ENCODE measurements at places on chromosomes 11 and 22.

GRCh38 chr22:49042066-49042465, 785.6 kb downstream of the BRD1 start:
- DNase-seq = no peak

GRCh38 chr11:68956142-68956541, 24.6 kb downstream of the MRGPRD start:
- DNase-seq = peak; percentile 36

GRCh38 chr11:32087597-32087996, 3.3 kb upstream of the RCN1 start:
- no peak for DNase-seq

DNA sequence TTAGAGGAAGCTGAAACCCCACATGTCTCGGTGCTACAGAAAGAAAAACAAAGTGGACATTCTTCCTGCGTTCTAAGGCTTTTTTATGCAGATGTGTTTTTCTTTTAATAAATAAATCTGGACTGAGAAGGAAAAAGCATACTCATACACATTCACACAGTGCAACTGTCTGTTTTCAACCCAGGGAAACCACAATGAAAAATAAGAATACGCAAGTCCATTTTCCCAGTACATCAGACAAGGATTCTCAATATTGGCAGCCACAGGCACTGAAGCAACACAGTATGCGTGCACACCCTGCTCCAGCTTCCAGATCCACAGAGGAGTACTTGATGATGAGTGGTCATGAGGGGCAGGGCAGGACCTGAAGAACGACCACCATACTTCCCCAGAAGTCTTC, 86.9 kb downstream of the ETS1 start:
- no peak for DNase-seq

DNA sequence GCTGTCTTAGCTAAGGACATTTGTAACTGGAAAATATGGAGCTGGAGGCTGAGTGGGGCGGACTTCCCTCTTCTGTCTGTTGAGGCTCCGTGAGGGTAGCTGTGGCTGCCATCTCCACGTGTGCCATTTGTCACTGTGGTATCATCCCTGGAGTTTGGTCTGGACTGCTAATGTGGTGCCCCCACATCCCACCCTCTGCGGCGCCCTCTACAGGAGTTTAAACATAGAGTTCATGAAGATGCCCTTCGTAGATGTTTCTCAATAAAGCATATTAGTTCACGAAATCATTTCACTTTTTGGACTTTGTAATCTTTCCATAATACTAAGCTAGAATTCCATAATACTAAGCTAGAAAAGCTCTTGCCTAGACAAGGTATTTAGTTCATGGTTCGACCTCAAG, 52.4 kb downstream of the TECTA start:
- no peak for DNase-seq

GRCh38 chr11:129086976-129087375, 105.1 kb downstream of the ARHGAP32 start:
- DNase-seq = no peak

- DNase-seq = no peak
Observed at GRCh38 chr22:44307509-44308169, 5.1 kb downstream of the SHISAL1 start.

GRCh38 chr11:57938351-57938750, 85.3 kb upstream of the OR9Q1 start:
- DNase-seq = no peak

DNA sequence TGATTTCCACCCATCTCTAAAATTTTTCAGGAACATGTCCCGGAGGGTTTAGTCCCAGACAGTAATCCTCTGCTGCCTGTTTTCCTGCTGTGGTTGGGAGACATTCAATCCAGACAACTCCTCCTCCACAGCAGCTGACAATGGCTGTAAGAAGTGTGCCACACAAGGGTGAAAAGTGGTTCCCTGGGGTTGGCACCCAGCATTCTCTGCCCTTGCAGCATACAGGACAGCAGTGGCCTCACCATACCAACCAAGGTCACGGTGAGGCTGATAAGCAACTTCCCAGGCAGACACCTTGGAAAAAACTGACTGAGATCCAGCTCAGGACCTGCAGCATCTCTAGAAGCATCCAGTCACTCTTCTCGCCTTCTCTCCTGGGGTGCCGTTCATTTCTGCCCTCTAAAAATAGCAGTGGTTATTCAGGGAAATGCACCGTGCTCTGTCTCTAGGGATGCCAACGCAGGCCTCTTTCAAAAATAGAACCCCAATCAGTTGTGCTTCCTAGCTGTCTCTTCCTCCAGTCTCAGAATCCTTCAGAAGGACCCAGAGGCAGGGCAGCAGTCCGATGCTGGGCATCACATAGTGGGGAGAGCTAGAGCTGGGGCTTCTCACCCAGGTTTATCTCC, 241.0 kb downstream of the TENM4 start:
- no peak for DNase-seq

GRCh38 chr11:100769165-100769564, 82.1 kb downstream of the ARHGAP42 start:
- DNase-seq = no peak

DNA sequence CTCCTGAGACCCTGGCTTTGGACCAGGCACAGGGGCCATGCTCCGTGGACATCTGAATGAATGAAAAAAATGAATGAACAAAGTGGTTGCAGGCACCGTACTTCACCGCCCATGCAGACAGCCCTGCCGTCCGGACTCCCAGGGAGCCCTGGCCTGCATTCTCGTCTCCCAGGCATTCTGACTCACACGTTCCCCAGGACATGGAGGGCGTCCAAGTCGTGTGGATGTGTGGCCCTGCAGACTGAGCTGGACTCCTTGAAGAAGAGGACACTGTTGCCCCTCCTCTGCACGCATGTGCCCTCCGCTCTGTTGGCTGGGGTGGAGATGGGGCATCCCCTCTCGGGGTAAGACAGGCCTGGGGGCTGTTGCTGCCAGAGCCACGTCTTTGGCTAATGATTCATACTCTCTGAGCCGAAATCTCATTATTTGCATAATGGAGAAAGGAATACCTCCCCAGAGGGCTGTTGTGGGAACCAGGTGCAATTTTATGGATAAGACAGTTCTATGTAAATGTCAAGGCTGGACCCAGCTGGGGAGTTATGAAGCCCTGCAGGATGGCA, 49.7 kb downstream of the RTL6 start:
- no peak for DNase-seq
